Left colon (tissue), 2 donors: ENCODE measurements at places on chromosomes 3 and 15. TPM values are rescaled to one million over a fixed set of nuclear protein-coding genes. Genes with fewer than 3 reads are reported as not detected.

GRCh38 chr15:57522148-57522547 is 69.6 kb upstream of the MYZAP start:
- no peak for DNase-seq

GRCh38 chr15:73923156-73923487 is 3.1 kb upstream of the LOXL1 start:
- DNase-seq, result no peak

Gene GOLGA8S
- 0.17 TPM for total RNA-seq

- no peak for DNase-seq
Observed at GRCh38 chr15:47721676-47722075, 4.4 kb downstream of the SEMA6D start.

DNA sequence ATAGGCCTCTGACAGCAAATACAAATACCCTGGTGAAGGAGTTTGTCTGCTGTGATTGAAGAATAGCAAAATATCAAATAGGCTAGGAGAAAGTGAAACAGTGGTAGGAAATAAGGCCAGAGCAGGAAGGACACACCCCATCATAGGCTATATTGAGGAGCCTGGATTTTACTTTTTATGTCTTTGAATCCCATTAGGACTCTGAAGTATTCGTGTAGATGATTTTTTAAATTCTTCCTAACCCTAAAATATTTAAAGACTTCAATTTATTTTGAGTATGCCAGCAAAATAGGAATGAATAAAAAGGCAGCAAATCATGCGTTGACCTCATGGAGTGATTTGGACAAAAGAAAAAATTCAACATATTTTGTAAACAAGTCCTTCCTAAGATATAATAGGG is 562.8 kb downstream of the NAALADL2 start:
- DNase-seq, result no peak

Gene ZDHHC3
- total RNA-seq, result 152 TPM

Gene GMPPB
- 78.4 TPM for total RNA-seq

Gene RNF111
- total RNA-seq, result 31.1 TPM

DNA sequence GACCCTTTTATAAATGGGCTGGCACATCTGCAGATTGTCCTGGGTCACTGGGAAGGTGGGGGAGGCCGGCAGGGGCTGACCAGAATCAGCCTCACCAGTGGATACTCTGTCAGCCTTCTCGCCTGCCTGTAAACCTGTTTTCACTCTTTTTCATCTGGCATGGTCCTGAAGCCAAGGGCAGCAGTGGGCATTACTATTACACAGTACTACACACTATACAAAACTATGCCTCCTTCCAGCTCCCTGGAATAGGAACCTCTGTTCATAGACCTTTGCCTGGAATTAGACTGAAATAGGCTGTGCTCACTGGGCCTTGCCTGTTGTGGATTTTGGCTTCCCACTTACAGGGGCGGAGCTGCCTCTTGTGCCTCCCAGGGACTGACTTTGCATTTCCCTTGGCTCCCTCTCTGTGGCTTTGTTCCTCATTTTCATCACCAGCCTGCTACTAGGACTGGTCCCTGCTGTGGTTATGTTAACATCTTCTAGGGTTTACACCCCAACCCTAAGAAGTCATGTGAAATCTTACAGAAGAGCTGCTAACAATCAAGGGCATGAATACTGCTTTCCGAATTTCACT is 120.7 kb downstream of the FNDC3B start:
- DNase-seq, result no peak

DNA sequence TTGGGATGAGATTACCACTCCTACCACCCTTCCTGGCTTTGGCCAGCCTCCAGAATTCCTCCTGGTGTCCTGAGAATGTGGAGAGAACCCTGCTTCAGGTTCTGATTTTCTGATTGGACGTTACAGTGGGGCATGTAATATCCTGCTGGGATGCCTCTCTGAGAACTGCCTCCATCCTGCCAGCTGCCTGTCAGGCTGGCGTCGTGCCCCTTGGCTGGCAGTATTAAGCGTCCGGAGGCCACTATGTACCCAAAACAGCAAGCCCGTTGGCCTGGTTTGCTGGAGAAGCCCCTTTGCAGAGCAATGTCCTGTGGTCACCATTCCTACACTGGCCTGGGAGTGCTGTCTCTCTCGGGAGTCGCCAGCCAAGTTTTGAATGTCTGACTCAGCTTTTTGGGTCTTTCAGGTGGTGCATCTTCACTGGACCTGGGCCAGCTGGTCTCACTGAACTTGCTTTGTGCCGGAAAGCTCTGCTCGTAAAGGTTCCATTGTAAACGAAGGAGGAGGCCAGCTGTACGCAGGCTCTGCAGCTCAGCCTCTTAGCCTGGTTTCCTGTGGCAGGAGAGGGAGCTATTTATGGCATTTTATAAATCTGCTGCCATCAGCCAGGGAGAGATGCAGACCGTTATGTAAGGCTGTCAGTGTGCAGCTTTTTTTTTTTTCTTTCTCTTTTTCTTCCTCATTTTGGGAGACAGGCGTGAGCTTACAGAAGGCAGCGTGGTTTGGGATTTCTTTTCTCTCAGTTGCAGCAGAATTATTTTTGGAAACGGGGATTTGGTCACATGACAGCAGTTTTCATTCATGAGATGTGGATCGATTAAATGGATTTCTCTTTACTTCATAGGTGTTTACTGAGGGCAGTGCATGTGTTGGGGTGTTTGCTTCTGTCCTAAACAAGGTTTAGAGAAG is 19.0 kb upstream of the TRAK1 start:
- peak; percentile 86 for DNase-seq

DNA sequence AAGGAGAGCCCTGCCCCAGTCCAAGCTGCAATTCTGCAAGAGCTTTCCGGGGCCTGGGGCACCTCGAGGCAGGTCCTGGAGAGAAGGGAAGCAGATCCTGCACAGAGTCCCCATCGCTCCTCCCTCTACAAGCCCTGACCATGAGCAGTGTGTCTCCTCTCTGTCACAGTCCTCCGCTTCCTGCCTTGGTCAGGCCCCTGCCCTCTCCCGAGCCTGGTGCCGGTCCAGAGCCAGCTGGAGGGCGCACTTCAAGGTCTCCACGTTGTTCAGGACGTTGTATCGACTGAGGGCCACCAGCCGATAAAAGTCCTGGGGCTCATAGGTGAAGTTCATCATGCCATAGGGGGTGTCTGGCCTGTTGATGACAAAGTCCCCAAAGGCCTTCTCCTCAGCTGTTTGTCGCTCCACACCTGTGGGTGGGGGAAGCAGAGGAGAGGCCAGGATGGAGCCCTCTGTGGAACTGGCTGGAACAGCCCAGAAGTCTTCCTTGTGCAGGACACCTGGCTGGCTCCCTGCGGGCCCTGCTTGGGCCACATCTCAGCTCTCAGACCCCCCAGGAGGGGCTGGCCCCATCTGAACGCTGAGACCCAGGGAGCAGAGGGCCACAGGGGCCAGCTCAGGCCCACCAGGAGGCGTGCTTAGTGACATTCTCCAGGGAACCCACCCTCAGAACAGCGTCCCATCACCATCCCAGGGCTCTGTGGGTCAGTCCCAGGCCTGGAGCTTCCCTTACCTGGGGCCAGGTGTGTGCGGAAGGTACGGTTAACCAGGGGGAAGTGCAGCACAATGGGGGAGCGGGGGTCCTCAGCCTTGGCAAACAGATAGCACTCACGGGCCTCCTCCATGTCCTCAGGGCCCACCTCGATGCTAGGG is 14.4 kb downstream of the PLA2G4F start:
- no peak for DNase-seq

Gene CHRFAM7A
- total RNA-seq, result 2.0 TPM

GRCh38 chr3:4996771-4997291 is 17.6 kb downstream of the BHLHE40 start:
- no peak for DNase-seq

Gene PPP1R14D
- 153 TPM for total RNA-seq

Gene ERICH6
- total RNA-seq, result not detected

Gene CX3CR1
- total RNA-seq, result 0.59 TPM

Gene MCTP2
- total RNA-seq, result 103 TPM

- no peak for DNase-seq
Observed at GRCh38 chr3:102158080-102158740, 276.6 kb upstream of the ZPLD1 start.

DNA sequence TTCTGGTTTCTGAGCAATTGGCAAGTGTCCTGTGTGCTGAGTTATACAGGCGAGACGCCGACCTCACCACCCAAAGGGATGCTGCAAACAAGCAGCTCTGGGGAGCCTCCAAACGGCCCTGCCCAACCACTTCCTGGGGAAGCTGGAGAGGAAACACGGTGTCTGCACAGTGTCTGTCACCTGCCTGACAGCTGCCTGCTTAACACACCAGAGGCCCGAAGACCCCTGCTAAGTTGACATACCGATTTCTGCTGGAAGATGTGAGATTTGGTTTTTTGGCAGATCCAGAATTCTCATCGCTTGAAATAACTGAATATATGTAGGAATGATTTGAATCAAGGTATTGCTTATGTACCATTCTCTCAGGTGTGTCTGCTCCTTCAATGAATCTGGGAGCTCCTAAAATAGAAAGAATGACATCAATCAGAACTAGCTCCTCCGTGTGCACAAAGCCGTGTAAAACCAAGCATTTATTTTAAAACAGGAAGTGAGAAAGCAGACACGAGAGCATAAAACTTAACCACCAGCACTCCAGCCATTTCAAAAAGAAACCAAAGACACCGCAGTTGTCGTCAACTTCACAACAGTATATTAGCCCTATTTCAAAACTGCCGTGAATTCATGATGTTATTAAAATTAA is 27.2 kb downstream of the LRRC2 start:
- DNase-seq, result peak; percentile 77

- DNase-seq, result no peak
Observed at GRCh38 chr15:56972426-56972825, 54.0 kb downstream of the TCF12 start.

GRCh38 chr3:156723182-156723619 is 48.8 kb downstream of the TIPARP start:
- no peak for DNase-seq

Gene CDC25A
- total RNA-seq, result 6.6 TPM

DNA sequence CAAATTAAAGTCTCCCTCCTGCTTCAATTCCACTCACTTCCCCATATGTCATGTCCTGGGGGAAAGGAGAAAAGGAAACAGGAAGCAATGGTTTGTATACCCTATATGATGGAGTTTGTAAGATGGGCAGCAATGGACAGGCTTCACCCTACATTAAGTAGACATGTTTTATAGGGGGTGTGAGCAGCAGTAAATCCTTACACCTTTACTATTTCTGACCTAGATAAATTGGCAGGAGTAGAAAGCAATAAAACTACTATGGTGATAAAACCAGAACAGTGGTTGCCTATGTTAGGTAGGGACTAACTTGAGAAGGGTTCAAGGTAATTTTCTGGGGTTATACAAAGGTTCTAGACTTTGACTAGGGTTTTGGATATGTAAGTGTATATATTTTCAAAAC is 301.7 kb downstream of the GBE1 start:
- DNase-seq, result no peak

GRCh38 chr15:89198196-89198595 is 23.2 kb downstream of the RLBP1 start:
- no peak for DNase-seq

- no peak for DNase-seq
Observed at GRCh38 chr3:169072494-169072893, 591.0 kb downstream of the MECOM start.

Gene LRRC2
- 1.5 TPM for total RNA-seq

GRCh38 chr3:119700269-119700919 is 2.4 kb upstream of the CFAP91 start:
- peak; percentile 46 for DNase-seq

Gene AGBL1
- total RNA-seq, result 0.34 TPM

- no peak for DNase-seq
Observed at GRCh38 chr15:38212729-38213351, 39.8 kb upstream of the SPRED1 start.

Gene PROK2
- total RNA-seq, result not detected

DNA sequence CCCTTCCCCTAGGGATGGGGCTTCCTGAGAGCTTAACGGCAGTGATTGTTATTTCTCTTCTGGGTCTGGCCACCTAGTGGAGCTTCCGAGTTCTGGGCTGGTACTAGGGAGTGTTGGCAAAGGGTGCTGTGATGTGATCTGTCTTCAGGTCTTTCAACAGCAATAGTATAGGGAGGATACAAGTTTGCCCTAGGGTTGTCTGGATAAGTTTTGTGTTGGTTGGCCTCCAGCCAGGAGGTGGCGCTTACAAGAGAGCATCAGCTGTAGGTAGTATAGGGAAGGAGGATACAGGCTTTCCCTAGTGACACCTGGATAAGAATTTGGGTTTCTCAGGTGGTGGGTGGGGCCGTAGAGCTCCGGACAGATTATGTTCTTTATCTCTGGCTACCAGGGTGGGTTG is 19.2 kb upstream of the CPOX start:
- no peak for DNase-seq

- DNase-seq, result no peak
Observed at GRCh38 chr3:9503283-9503682, 50.3 kb downstream of the LHFPL4 start.

Gene TMCO5A
- total RNA-seq, result not detected

Gene TBC1D5
- total RNA-seq, result 32.4 TPM

Gene ALDH1L1
- total RNA-seq, result 7.7 TPM

GRCh38 chr3:68485051-68485450 is 447.3 kb downstream of the TAFA4 start:
- no peak for DNase-seq

GRCh38 chr3:194756460-194756779 is 70.7 kb downstream of the FAM43A start:
- no peak for DNase-seq

- no peak for DNase-seq
Observed at GRCh38 chr15:67047149-67047661, 18.2 kb upstream of the SMAD3 start.
